Retina (tissue), 1 donor: ENCODE measurements at places on chromosomes 16 and 17.

GRCh38 chr17:76801706-76802105, 63.8 kb downstream of the MFSD11 start:
- DNase-seq: no peak

DNA sequence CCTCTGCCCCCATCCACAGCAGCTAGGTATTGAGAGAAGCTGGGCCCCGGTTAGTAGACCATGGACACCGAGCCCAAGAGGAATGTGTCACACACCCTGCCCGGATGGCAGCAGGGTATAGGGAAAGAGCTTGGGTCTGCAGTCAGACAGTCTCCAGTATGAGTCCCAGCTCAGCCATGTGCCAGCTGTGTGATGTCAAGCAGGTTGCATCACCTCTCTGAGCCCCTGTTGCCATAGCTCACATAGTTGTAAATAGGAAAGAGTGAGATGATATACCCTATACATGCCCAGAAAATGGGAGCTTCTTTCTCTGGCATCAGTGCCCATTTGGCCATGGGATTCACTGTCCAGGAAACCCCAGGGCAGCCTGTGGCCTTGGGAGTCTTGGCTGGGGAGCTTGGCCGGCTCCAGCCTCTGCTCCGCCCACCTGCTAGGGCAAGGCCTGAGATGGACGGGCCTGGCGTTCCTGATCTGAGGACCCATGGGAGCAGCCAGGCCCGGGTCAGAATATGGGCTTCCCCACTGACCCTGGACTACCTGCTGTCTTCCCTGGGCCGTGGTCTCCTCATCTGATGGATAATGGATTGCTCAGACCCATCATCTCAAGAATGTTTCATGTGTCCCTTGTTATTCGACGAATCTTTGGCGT, 13.2 kb downstream of the CD300LG start:
- no peak for DNase-seq

GRCh38 chr17:58531661-58532554, 17.5 kb upstream of the MTMR4 start:
- peak; percentile 75 for DNase-seq

DNA sequence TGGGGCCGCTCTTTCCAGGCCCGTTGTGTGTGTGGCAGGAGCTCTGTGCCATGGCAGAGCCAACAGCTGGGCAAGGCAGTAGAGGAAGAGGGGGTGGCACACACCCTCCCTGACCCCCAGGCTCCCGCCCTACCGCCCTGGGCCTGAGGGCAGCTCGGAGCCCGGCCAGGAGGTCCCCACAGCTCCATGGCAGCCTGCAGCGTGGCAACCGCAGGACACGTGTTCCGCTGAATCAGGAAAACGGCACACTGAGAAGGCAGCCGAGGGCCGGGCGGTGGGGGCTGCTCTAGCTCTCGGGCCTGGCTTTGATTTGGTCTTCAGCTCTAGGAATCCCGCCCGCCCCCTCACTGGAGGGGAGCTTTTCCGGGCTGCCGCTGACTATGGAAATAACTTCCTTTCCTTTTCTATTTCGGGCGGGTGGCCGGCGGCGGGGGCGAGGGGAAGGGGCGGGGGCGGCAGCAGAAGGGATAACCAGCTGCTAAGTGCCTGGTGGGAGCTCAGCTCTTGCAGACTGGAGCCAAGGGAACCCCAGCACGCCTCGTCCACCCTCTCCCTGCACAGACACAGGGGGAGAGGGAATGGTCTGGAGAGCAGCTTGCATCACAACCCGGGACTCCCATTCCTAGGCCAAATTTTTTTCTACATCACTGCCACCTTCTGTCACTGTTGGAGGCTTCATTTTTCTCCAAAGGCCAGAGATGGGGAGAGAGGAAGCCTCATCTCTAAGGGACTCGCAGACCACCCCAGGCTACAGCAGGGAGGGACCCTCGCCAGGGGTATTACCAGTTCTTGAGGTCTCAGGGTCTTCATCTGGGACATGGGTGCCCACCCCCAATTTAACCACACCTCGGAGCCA, 24.8 kb upstream of the MRPS23 start:
- DNase-seq: peak; percentile 84

- no peak for DNase-seq
Measured at GRCh38 chr16:84725481-84726078, 25.8 kb downstream of the USP10 start.

DNA sequence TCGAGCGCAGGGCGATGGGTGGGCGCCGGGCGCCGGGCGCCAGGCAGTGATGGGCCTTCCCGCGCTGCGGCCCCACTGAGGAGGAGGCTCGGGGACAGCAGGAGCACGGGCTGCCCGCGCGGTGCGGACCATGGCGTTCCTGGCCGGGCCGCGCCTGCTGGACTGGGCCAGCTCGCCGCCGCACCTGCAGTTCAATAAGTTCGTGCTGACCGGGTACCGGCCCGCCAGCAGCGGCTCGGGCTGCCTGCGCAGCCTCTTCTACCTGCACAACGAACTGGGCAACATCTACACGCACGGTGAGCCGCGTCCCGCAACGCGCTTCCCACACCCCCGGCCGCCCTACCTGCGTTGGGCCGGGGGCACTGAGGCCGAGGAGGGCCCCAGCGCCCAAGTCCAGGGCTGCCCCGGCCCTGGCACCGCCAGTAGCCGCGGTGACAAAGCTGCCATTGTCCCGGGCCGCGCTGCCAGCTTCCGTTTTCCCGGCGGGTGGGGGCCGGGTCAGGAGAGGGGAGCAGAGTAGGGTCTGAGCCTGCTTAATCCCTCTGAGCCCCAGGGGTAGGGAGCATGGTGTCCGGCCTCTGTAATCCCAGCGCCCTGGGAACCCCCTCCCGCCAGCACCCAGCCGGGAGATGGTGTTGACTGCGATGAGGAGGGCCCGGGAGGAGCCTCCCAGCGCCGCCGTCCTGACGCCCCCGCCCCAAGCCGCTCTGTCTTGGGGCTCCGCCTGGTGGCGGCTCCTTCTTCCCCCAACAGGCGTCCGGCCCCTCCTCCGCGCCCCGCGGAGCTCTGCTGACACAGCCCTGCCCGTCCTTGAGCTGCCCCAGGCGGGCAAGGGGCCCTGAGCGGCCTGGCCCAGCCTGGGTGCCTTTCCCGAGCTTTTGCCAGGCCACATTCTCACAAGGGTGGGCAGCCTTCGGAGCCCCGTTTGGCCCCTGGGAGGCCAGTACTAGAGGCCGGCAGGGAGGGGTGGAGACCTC, 685 bp downstream of the PAQR4 start:
- peak; percentile 75 for DNase-seq

DNA sequence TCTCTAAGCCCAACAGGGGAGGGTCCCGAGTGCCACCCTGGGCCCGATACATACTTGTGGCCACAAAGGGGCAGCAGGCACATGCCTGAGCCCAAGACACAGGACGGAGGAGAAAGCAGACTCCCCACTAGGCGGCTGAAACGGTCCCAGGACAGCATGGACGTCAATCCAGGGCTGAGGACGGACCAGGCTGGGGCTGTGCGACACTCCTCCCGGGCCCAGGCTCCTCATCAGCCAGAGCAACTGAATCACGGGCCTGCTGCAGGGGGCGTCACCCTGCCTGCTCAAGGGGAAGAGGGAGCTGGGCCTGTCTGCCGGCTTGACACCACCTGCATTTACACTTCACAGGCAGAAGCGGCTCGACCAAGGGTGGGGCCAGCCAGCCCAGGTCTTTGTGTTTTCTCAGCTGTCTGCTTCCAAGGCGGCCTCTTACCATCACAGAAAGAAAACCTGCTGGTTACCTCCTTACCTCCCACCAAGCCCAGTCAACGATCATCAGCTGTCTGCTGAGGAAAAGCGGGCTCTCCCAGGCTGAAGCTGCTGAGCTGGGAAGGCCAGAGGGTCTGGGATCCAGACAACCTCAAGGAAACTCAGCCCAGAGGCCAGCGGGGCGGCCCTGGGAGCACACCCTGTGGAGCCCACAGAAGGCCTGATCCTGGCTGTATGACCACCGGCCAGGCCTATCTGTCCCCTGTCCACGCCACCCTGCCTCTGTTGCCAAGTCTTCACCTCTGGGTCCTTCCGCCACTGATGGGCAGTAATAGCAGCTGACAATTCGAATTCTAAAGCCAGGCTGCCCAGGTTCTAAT, 26.4 kb downstream of the KIFC3 start:
- peak; percentile 81 for DNase-seq

DNA sequence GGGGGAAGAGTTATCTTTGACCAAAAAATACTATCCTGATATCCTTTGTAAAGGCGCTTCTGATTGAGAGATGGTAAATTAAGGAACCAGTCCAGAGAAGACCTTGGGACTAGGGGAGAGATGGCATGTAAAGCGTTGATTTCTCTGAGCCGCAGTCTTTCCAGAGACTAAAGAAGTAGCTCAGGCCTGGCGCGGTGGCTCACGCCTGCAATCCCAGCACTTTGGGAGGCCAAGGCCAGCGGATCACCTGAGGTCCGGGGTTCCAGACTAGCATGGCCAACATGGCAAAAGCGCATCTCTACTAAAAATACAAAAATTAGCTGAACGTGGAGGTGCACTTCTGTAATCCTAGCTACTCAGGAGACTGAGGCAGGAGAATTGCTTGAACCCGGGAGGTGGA, 625 bp upstream of the CENPT start:
- no peak for DNase-seq

GRCh38 chr17:61402978-61403800, 3.5 kb downstream of the TBX2 start:
- DNase-seq: no peak

DNA sequence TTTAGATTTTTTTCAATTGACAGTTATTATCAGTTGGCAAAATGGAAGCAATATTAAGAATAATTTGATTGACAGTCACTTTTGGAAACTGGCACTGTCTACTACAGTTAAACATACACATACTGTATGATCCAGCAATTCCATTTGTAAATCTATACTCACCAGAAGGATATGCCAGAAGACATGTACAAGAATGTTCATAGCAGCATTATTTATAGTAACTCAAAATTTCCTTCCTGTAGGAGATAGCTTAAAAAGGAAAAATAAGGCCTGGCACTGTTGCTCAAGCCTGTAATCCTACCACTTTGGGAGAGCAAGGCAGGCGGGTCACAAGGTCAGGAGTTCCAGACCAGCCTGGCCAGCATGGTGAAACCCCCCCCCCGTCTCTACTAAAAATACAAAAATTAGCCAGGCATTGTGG, 89.3 kb downstream of the VMP1 start:
- no peak for DNase-seq

GRCh38 chr16:16021988-16022682, 72.7 kb downstream of the ABCC1 start:
- peak; percentile 38 for DNase-seq

DNA sequence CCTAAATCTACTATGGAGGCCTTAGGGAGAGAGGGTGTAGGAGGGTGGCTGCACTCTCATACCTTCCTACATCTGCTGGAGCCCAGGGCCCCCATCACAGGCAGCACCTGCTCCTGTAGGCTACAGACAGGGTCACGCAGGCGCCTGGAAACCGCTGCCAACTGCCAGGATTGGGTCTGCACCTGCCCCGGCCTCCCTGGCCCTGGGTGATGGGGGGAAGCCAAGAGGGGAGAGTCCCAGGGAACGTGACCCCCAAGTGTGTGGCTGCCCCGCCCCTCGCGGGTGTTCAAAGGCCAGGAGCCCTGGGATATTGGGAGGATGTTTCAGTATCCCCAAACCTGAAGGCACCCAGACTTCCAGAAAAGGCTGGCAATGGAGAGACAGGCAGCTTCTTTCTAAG, 5.6 kb upstream of the TEX19 start:
- no peak for DNase-seq

- DNase-seq: no peak
Measured at GRCh38 chr17:61139219-61139618, 260.4 kb upstream of the TBX2 start.

GRCh38 chr16:11913425-11914079, 2.2 kb downstream of the GSPT1 start:
- no peak for DNase-seq

GRCh38 chr17:60744355-60744966, 66.8 kb downstream of the BCAS3 start:
- DNase-seq: no peak

DNA sequence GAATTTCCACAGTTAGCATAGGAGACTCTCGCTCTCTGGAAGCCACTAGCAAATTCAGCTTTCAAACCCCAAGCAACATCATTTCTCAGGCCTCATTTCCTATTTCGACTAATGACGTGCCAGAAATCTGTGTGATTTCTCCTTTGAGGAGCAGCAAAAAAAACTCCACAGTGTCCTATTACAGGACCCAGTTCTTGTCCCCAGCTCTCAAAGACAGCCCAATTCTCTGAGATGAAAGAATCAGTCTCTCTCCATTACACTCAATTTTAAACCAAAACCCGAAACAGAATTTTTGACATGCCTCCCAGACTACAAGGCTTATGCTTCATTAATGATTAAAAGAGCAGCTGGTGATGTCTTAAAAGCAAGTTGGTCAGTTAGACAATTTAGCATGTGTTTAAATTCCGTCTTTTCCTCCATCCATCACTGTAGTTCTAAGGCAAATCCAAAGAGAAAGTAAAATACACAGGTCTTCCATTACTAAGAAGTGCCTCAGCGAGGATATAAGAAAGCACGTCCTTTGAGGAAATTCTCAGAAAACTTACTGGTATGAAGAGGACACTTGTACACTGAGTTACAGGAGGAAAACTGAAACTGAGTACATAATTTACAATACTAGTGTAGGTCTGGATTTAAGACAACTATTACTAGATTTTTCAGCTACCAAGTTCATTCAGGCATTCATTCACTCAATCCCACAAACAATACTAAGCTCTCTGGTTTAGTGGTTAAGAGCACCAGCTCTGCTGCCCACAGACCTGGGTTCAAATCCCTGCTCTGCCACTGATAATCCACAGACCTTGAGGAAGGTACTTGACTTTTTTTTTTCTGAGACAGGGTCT, 12.5 kb downstream of the TOM1L2 start:
- DNase-seq: peak; percentile 46

GRCh38 chr17:57819867-57820266, 30.0 kb downstream of the MRPS23 start:
- DNase-seq: no peak

- peak; percentile 20 for DNase-seq
Measured at GRCh38 chr16:6250511-6250910, 1082.1 kb upstream of the RBFOX1 start.

GRCh38 chr17:34562387-34562786, 17.0 kb upstream of the TMEM132E start:
- DNase-seq: no peak

- DNase-seq: no peak
Measured at GRCh38 chr17:81027038-81027437, 7.9 kb upstream of the BAIAP2 start.
